ENCODE measurements at places on chromosomes 12 and 14. TPM values are rescaled to one million over a fixed set of nuclear protein-coding genes. Genes with fewer than 3 reads are reported as not detected.
A peak's percentile ranks its signal among the peaks of the same experiment; 100 is the strongest.

DNA sequence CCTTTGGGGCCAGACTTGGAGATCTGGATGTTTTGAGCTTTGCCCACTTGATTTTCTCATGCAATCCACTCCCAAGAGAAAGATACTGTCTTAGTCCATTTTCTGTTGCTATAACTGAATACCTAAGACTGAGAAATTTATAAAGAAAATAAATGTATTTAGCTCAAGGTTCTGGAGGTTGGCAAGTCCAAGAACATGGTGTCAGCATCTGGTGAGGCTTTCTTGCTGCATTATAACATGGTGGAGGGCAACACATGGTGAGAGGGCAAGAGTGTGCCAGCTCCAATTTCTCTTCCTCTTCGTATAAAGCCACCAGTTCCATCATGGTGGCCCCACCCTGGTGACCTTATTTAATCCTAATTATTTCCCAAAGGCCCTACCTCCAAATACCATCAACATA, 39.6 kb upstream of the NFKBIA start:
- no peaks in the 10 kb centered on the region for H3K27me3 ChIP-seq
- no peak for DNase-seq
- no peaks in the 10 kb centered on the region for H3K4me1 ChIP-seq
- no peak overlapping the region for H3K4me3 ChIP-seq
- no peak overlapping the region for H3K27ac ChIP-seq

DNA sequence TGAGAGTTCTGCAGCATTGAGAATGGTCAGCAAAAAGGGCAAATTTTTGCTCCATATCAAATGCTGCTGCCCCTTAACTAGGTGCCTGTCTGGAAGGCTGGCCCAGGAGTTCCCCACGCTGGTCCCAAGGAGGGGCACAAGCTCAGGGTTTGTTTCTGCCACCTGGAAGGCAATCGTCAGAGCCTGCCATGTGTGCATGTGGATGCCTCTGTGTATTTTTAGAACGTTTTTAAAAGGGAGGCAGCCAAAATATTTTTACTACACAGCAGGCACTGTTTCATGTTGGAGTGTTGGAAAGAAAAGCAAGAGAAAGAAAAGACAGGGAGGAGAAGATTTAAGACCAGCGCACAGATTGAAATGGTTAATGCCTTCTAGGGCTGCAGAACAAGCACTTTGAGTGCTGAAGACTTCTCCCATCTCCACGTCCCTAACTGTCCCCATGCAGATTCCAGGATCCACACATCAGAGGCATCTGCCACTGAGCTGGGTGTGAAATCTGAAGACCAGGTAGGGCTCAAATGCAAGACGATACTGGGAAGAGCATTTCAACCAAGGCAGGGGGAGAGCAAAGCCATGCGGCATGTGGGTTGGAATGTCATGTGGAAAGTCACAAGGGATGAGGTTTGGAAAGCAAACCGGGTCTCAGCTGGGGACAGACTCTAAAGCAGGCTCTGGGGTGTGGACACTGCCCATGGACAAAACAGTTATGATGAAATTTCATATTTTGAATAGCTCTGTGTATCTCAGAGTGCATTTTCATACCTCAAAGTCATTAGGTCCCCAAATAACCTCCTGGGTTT, 557.2 kb downstream of the BCL11B start:
- H3K27me3 ChIP-seq, result no peaks in the 10 kb centered on the region
- no peak overlapping the region for H3K27ac ChIP-seq
- DNase-seq, result no peak
- no peaks in the 10 kb centered on the region for H3K36me3 ChIP-seq
- H3K4me3 ChIP-seq, result no peak overlapping the region

DNA sequence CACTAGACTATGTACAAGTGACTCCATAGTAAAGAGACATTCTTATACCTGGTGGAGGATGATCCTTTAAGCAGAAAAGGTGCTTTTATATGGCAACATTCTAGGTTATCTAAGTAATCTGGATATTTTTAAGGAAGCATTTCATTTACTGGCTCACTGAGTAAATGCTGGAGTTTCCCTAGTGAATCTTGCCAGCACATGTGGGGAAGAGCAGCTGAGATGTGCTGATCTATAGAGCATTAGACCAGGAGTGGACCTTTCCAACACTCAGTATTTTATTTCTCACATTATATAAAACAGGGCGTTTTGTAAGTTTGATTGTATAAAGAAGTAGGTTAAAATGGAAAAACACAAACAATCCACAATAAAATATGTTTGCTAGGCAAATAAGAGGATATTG, 478.5 kb downstream of the ATP23 start:
- H3K27ac ChIP-seq, result no peak overlapping the region
- H3K4me3 ChIP-seq, result no peak overlapping the region
- H3K4me1 ChIP-seq, result peaks cover 2% of the 10 kb centered on the region
- H3K36me3 ChIP-seq, result no peaks in the 10 kb centered on the region
- DNase-seq, result no peak

DNA sequence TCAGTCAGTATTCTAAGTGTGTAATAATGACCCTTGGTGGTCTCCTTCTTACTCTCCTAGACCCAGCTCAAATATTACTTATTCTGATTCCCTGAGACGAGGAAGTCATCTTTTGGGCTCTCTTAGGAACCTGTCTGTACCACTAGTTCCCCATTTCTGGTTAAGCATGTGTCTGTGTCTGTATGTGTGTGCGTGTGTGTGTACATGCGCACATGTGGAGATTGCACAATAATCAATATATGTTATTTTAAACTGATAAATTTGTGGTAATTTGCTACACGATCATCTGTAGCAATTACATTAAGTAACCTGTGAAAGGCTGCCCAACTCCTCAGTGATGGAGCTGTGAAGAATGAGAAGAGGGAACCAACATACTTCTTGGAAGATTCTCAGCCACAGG, 132.2 kb downstream of the ASCL4 start:
- DNase-seq, result no peak
- H3K4me3 ChIP-seq, result no peak overlapping the region
- H3K36me3 ChIP-seq, result no peaks in the 10 kb centered on the region
- no peak overlapping the region for H3K27ac ChIP-seq

DNA sequence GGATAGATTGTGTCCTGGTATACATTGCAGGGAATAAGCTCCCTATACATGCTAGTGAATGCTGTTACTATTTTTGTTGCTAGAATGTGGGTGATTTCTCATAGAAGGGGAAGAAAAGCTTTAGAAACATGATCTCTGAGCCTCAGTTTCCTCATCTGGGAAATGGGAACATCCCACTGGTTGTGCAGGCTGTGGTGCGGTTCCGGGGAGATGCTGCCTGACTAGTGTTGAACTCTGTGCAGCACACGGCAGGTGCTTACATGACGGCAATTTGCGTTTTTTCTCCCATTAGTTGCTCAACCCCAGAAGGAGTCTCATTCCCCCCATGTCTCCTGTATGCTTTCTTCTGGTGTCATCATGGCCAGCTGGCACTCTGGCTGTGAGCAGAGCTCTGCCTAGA, 32.9 kb downstream of the FOXN4 start:
- H3K4me3 ChIP-seq, result no peak overlapping the region
- no peaks in the 10 kb centered on the region for H3K27me3 ChIP-seq
- H3K27ac ChIP-seq, result no peak overlapping the region
- no peaks in the 10 kb centered on the region for H3K36me3 ChIP-seq

- H3K36me3 ChIP-seq, result no peaks in the 10 kb centered on the region
- no peak overlapping the region for H3K27ac ChIP-seq
- no peaks in the 10 kb centered on the region for H3K27me3 ChIP-seq
- no peak for DNase-seq
These were observed 9.0 kb downstream of the SERPINA6 start for GRCh38 chr14:94313991-94314655.

- no peak for DNase-seq
- no peak overlapping the region for H3K27ac ChIP-seq
- H3K36me3 ChIP-seq, result no peaks in the 10 kb centered on the region
- H3K27me3 ChIP-seq, result peaks cover 10% of the 10 kb centered on the region
These were observed 9.9 kb downstream of the PIWIL1 start for GRCh38 chr12:130347588-130347987.

- H3K36me3 ChIP-seq, result no peaks in the 10 kb centered on the region
- H3K4me1 ChIP-seq, result peaks cover 32% of the 10 kb centered on the region
These were observed 44.6 kb downstream of the EML1 start for GRCh38 chr14:99837822-99838221.

DNA sequence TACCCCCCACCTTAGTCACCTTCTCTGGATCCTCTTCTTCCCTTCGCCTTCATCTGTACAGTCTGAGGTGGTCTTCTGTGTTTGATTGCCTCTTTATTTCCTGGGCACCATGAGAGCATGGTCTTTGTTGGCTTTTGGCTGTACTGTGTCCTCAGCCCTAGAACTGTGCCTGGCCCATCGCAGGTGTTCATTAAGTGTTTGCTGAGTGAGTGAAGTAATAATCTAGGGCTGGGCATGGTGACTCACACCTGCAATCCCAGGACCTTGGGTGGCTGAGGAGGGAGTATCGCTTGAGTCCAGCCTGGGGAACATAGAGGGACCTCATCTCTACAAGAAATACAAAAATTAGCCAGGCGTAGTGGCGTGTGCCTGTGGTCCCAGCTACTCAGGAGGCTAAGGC, 13.9 kb downstream of the ALDH2 start:
- peak overlapping the region; percentile 95 for H3K27ac ChIP-seq
- peaks cover 58% of the 10 kb centered on the region for H3K36me3 ChIP-seq
- peaks cover 60% of the 10 kb centered on the region for H3K4me1 ChIP-seq
- H3K27me3 ChIP-seq, result no peaks in the 10 kb centered on the region
- no peak overlapping the region for H3K4me3 ChIP-seq
- DNase-seq, result no peak

- peaks cover 5% of the 10 kb centered on the region for H3K4me1 ChIP-seq
- DNase-seq, result no peak
- no peaks in the 10 kb centered on the region for H3K27me3 ChIP-seq
- H3K4me3 ChIP-seq, result no peak overlapping the region
- H3K36me3 ChIP-seq, result peaks cover 47% of the 10 kb centered on the region
- H3K27ac ChIP-seq, result no peak overlapping the region
These were observed 8.6 kb downstream of the SLC38A6 start for GRCh38 chr14:60989599-60989998.

DNA sequence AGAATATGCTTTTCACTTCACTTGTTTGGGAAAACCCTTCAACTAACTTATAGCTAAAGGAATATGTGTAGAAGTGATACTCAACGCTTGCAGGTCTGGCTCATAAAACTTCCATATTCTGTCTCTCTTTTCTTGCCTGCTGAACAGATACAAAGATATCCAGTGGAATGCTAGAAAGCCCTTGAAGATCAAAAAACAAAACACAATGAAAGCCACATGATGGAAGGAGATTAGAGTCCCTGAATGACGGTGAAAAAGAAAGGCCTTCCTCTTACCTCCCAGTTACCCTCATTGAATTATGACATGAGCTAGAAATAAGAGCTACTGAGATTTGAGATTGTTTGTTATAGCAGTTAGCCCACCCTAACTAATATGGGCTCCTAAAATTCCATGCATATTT, 28.2 kb upstream of the NELL2 start:
- no peak overlapping the region for H3K4me3 ChIP-seq
- H3K27ac ChIP-seq, result no peak overlapping the region
- H3K4me1 ChIP-seq, result no peaks in the 10 kb centered on the region
- H3K36me3 ChIP-seq, result no peaks in the 10 kb centered on the region
- DNase-seq, result no peak

DNA sequence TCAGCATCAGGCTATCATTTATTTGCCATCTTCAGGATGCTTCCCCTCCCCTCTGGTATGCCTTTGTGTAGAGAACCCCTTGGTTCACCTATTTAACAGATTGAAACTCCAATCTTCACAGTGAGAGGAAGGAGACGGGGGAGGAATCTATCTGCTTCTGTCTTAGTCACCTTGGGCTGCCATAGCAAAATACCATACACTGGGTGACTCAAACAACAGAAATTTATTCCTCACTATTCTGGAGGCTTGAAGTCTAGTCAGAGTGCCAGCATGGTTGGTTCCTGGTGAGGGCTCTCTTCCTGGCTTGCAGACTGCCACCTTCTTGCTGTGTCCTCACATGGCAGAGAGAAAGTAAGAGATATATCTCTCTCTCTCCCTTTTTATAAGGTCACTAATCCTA, 13.5 kb upstream of the EML1 start:
- no peaks in the 10 kb centered on the region for H3K4me1 ChIP-seq
- no peak overlapping the region for H3K4me3 ChIP-seq
- DNase-seq, result no peak
- no peaks in the 10 kb centered on the region for H3K36me3 ChIP-seq

- peaks cover 32% of the 10 kb centered on the region for H3K4me1 ChIP-seq
- DNase-seq, result peak; percentile 89
- H3K27ac ChIP-seq, result peak overlapping the region; percentile 53
- no peak overlapping the region for H3K4me3 ChIP-seq
These were observed 43.3 kb upstream of the PTPRO start for GRCh38 chr12:15278816-15279658.

DNA sequence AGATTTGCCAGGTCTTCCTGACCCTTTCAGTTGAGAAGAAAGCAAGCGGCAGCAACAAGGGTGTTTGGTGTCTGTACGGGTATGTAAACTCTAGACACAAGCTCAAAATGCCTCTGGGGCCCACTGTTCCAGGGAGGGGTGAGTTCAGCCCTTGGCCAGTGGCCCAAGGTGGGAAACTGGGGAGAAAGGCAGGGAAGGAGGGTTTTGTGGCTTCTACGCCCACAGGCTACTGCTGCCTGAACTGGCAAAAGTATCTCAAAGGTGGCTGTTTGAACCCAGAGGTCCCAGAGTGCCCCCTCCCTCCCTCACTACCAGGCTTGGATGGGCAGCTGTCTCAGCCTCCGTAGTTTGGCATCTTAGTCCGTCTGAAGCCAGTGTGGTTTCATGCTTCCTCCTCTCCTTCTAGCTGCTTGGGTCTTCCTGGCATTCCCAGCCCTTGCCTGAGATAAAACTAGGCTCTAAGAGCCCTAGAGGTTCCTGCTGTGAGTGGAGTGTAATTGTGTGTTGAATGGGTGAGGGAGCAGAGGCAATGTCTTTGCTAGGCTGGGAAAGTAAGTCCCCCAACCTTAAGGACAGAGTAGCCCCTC, 5.5 kb downstream of the HOXC5 start:
- peaks cover under 1% of the 10 kb centered on the region for H3K4me1 ChIP-seq
- H3K36me3 ChIP-seq, result no peaks in the 10 kb centered on the region
- peaks cover 92% of the 10 kb centered on the region for H3K27me3 ChIP-seq
- no peak overlapping the region for H3K27ac ChIP-seq
- DNase-seq, result no peak

Gene GPR132
- 7.2 TPM for total RNA-seq

Gene LMNTD1
- total RNA-seq, result 2.6 TPM

Gene PTPRR
- 1.4 TPM for total RNA-seq

Gene TMEM229B
- 6.4 TPM for total RNA-seq

Gene NXPH4
- not detected for total RNA-seq

Gene MIP
- total RNA-seq, result not detected

All from lower lobe of right lung (tissue), 2 donors.